Fibroblast of lung (primary cell): ENCODE measurements at places on chromosomes 3 and 15. TPM values are rescaled to one million over a fixed set of nuclear protein-coding genes. Genes with fewer than 3 reads are reported as not detected.

The OIP5 gene
- total RNA-seq, result 0.26 and 2.0 TPM in 2 replicates

The GAP43 gene
- under 0.01 and 0.17 TPM in 2 replicates for total RNA-seq

The FAM107A gene
- total RNA-seq, result under 0.01 TPM in 2 replicates

The IL5RA gene
- total RNA-seq, result not detected in 2 replicates

The RHCG gene
- total RNA-seq, result under 0.01 TPM in 1 of 2 replicates, not detected in the other

The UROC1 gene
- not detected in 2 replicates for total RNA-seq

The MUSTN1 gene
- not detected in 2 replicates for total RNA-seq
